ENCODE measurements at places on chromosomes 3 and 15.

- DNase-seq = no peak
Measured at GRCh38 chr3:117562000-117562399, 852.4 kb downstream of the TUSC7 start.

- no peak for DNase-seq
Measured at GRCh38 chr15:96860741-96861140, 530.2 kb downstream of the NR2F2 start.

- no peak for DNase-seq
Measured at GRCh38 chr3:72331076-72331475, 517.2 kb downstream of the SHQ1 start.

GRCh38 chr15:74132681-74133651 lies 2.6 kb downstream of the ISLR2 start:
- no peak for DNase-seq

GRCh38 chr15:73882761-73883419 lies 9.5 kb downstream of the TBC1D21 start:
- DNase-seq = no peak

Data from HepG2 (cell line).